ENCODE measurements at places on chromosomes 16 and 17.
A peak's percentile ranks its signal among the peaks of the same experiment; 100 is the strongest.

GRCh38 chr16:25073854-25074253 lies 37.7 kb upstream of the LCMT1 start:
- DNase-seq, result no peak

- peak; percentile 63 for DNase-seq
Observed at GRCh38 chr17:63840591-63841349, 1.7 kb downstream of the SMARCD2 start.

DNA sequence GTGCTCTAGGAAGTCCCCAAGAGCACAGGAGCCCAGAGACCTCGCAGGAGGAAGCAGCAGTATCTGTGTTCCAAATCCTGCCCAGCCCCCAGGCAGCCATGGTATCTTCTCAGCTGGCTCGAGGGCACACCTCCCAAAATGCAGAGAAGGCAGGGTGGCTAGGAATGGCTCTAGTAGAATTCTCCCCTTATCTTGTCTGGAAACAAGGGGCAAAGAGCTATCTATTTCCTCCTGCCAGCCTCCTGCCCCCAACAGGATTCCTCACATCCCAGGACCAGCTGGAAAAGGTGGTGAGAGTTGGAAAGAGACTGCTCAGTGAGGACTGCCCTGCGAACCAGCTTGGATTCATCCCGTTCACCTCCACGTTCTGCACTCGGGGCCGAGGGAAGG lies 8.6 kb upstream of the TSPOAP1 start:
- DNase-seq, result peak; percentile 82

DNA sequence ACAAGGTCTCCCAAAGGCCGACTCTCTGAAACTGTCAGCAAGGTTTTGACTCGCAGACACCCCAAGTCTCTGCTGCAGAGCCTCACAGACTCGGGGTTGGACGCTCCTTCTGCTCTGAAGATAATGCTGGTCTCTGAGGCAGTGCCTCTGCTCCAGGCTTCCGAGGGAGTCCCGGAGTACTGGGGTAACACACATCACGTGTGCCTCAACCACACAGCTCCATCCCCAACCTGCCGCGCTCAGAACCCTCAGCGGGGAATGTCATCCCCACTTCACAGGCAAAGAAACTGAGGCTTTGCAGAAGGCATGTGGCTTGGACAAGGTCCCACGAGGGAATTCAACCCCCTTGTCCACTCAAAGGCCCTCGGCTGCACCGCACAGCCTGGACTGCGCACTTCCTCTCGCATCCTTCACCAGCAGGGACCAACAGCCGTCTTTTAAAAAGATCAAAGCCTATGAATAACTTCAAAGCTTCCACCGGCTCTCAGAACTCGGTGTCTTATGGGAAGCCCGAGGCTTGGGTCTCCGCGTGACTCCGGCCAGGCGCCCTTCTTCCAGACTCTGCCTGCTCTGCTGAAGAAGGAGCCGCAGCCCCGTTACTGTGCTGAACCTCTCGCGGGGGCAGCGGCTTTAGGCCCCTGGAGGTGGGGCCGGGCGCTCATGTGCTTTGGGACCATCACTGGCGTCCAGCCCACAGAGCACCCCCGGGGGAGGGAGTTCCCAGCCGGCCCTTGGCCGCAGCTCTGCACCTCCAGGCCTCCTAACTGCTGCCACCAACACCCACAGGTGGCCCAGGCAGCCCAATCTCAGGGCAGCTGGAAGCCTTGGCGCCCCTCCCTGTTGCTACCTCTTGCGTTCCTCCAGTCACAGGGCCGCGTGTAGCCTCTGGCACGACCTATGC lies 2.2 kb downstream of the TMEM204 start:
- DNase-seq, result peak; percentile 68

- DNase-seq, result no peak
Observed at GRCh38 chr17:61399131-61400065, at the start of gene TBX2. Gene TBX2, plus strand, starts transcription at chr17:61399843. Its CDS starts 334 bp downstream, at chr17:61400177.

DNA sequence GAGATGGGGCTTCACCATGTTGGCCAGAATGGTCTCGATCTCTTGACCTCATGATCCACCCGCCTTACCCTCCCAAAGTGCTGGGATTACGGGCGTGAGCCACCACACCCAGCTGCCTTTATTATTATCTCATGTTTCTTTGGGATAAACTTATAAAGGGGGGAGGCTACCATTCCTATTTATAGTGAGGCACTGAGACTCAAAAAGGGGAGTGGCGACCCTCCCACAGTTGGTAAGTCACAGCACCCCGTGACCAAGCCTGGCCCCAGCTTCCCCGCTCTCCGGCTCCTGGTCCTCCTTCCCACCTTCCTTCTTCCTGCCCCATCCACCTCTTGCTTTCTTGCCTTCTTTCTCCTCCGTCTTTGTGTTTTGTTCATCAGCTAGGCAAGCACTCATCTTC lies 5.2 kb downstream of the MYH3 start:
- no peak for DNase-seq

DNA sequence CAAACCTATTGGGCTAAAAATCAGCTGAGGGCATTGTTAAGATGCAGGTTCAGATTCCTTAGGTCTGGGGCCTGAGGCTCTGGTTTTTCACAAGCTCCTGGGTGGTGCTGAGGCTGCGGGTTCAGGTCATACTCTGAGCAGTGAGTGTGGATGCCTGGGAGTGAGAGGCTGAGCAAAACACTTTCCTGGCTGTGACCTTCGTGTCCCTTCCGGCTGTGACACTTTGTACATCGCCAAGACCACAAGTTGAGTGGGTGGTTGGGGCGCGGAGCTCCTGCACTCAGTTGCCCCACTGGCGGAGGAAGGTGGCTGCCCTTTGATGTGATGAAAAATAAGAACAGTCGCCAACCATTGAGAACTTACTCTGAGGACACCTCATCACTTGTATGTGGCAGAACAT lies 24.8 kb downstream of the CCR7 start:
- peak; percentile 83 for DNase-seq

- no peak for DNase-seq
Observed at GRCh38 chr16:23807028-23807427, 28.8 kb upstream of the PRKCB start.

DNA sequence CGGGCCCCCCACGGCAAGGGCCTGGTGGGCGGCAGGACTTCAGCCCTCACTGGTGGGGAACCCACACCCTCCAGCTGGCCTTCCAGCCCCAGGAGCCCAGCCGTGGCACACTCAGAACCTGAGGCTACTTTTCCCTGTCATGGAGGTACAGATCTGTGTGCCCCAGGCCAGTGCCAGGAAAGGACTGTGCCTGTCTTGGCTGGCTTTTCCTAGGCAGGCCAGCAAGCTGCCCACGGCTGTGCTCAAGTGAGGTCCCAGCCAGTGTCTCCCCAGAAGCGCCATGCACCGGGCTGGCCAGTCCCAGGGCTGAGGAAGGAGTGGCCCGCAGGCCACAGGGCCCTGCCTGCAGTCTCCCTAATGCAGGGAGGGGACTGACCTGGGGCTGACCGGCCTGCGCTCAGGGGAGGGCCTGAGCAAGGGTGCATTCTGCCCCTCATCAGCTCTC lies 16.6 kb downstream of the ENGASE start:
- no peak for DNase-seq

GRCh38 chr16:11253995-11254912 lies 1.8 kb downstream of the SOCS1 start:
- peak; percentile 69 for DNase-seq

- DNase-seq, result peak; percentile 67
Observed at GRCh38 chr16:4081521-4082021, 34.7 kb downstream of the ADCY9 start.
